ENCODE measurements at places on chromosomes 2 and 18.

GRCh38 chr2:132884705-132885104, 214.7 kb upstream of the LYPD1 start:
- DNase-seq = no peak

DNA sequence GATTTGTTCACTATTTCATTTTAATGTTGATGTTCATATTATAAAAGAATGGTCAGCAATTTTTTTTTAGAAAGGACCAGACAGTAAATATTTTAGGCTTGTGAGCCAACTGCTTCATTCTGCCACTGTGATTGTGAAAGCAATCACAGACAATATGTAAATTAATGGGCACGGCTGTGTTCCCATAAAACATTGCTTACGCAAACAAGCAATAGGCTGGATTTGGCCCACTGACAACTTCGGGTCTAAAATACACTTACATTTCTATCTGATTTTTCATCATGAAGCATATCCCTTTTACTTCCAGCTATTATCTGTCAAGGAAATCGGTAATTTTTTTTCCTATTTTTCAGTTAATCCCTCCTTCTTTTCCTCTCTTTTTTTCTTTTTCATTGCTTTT, 182.2 kb upstream of the CDH2 start:
- DNase-seq = no peak

DNA sequence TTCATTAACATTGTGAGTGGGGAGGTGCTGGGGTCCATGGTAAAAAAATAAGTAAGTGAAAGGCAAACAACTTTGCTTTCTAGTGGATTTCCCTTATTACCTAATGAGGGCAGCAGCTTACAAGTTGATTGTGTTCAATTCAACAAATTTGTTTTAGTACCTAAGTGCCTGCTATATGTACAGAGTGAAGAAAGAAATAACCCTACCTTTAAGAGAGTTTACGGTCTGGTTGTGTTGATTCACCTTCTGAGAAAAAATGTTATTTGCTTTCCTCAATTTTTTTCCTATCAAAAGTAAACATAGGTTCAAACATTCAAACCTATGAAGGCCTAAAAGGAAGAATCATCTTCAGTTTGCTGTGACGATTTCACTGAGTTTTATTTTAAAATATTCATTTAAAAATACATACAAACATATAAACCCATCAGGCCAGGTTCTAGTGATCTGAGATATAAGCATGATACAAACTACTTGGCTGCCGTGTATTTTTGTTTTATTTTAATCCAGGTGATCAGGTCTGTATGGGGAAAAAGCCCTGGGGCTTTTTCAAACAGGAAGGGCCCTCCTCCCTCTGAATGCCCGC, 1.5 kb upstream of the SPTBN1 start:
- no peak for DNase-seq

GRCh38 chr2:230777721-230778120, 65.1 kb downstream of the CAB39 start:
- no peak for DNase-seq

DNA sequence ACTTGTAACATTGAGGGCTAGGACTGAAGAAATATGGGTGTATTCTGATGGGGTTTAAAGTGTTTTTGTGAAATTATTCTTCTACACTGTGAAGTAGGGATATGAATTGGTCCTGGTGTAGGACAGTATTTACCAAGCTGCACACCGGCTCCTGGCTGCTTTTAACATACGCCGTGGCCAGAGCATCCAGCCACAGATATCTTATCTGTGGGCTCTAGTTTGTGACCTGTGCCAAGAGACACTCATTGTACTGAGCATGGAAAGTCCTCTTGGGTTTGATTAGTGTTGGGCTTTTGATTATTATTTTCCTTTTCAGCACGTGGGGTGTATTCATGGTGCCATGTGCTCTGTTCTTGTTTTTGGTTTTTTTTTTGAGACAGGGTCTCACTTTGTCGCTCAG, 8.0 kb downstream of the USP39 start:
- DNase-seq = no peak

- DNase-seq = no peak
Measured at GRCh38 chr2:120710256-120710655, 25.4 kb upstream of the GLI2 start.

DNA sequence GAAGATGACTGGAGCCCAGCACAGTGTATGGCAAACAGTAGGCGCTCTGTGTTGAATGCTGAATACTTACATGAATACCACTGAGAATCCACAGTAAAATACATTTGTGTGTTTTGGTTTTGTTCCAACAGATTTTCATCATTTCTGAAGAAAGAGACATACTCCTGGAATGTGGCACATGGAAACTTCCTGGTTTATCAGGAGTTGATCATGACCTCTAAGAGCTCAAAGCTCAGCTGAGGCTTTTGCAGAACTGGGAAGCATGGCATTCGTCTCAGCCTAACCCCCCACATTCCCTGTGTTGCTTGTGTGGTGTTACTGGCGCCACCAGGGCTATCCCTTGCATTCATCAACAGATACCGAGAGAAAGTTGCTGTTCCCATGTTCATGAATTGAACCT, 316.9 kb upstream of the REV1 start:
- no peak for DNase-seq

DNA sequence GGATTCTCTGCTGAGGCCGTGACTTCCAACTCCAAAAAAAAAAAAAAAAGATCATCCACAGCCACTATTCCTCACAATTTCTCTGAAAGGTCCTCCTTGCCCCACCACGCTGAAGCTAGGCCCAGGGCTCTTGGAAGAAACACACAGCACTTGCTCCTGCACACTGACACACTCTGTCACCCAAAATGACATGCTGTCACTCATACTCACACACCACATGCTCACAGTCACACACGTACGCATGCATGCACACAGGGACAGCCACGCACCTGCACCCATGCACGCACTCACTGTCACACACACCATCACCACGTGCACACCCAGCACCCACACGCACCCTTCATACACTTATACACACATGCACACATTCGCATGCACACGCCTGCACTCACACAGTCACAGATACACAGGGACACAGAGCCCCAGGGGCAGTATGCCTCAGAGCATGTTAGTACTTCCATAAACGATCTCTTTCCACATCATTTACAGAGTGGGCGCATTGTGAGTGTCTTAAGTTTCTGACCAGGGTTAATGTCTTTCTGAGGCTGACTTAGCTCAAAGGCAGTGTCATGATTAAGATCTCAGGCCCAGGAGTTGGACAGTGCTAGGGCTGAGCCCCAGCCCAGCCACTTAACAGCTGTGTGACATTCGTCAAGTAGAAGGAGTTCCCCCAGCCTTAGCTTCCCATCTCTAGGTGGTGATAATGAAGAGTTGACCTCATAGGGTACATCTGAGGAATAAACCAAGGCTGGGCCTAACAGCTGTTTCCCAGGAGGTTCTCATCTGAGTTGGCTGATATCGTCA, 93.4 kb downstream of the GLI2 start:
- DNase-seq = no peak

GRCh38 chr2:85516653-85517389, 22.1 kb upstream of the MAT2A start:
- no peak for DNase-seq

DNA sequence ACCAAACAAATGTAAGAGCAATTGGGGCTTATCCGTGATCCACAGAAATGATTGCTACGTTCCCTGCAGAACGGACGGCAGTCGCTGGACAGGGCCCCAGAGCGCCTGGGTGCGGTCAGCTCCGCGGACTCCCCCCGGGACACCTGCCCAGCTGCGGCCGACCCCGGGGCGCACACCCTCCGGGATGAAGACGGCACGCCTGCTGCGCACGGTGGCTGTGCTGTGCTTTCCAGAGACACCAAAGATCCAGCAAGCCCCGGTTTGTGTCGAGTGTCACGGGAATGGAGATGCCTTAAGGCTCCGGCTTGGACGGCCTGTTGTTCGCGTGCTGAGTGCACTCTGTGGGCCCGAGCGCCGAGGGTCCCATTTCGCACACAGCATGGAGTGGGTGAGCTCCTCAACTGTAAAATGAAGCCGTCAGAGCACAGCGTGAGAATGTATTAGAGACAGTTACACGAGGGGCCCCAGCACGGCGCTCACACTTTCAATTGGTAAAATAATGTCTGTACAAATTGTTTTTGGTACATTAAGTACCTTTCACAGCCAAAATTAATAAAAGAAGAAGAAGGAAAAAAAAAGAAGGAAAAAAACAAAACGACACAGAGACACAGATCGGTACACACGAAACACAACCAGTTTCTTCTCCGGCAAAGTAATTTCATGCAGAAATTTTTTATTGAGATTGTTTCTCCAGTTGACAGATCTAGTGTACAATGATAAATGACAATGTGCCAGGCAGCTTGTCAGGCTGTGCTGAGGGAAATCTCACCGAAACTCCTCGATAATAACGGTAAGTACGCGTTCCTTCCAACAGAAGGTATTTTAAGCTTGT, 615.8 kb upstream of the SALL3 start:
- no peak for DNase-seq

DNA sequence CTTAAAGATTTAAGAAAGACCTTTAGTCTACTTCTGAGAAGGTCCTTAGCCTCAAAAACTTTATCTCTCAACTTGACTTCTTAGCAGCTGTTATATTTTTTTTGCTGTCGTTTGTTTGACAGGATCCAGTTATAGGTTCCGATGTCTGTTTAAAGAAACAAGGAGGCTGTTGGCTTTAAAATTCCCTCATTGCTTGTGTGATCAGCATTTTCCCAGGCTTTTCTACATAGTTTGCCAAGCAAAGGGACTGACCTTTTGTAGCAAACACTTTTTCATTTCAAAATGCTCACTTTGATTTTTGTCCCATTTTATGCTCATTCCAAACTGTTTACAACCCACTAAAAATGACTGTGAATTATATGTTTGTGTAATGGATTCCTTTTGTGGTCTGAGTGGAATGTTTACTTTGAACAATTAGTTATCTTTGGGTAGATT, 394.9 kb downstream of the ARHGAP15 start:
- no peak for DNase-seq

GRCh38 chr2:97738179-97739019, 25.0 kb downstream of the ZAP70 start:
- DNase-seq = no peak

GRCh38 chr2:104844807-104845551, 8.9 kb upstream of the POU3F3 start:
- DNase-seq = no peak

DNA sequence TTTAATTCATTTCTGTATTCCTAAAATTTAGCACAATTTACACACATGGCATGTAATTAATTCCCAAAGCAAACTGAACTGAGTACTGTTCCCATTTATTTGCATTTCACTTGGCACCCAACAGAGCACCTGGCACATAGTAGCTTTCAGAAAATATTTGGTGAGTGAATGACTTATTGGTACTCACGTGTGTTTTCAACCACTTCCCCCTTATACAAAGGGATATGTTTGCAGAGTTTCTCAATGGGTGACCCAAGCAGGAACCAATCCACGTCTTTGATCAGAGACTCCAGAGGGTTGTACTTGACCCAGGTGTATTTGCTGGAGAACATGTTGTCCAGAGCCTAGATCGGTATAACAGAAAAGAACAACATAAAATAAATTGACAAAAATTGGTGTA, 6.6 kb downstream of the GKN2 start:
- DNase-seq = no peak

All from stimulated activated CD8-positive, alpha-beta memory T cell treated with anti-CD3 and anti-CD28 coated beads, Interleukin-15, amount 100 ng/mL, for 1 hour (primary cell).